Hematopoietic multipotent progenitor cell treated with erythropoietin and hydrocortisone succinate and interleukin-3 and kit ligand, for 6 days (in vitro differentiated cells): ENCODE measurements at places on chromosomes 11 and 22.

DNA sequence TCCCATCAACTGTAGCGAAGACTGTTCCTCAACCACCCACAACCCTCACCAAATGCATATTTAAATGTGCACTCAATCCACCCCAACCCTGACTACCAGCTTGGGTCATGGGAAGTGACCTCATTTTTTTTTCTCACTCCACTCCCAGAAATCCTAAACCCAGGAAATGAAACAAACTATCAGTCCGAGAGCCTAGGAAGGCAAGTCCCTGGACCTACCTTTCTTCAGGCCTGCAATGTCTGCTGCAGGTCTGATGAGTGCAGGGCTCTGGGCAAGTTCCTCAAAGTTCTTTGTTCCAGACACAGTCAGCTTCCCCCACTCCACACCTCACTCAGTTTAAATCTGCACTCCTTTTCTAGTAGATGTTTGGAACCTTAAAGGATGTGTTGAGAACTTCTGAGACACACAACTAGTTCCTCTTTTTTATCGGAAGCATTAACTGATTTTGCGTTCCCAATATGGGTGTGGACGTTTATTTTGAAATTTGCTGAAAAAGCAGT is at the start of gene MS4A4E:
MS4A4E (minus strand) TSS at position 398 of the 500 bp plus-strand sequence. CDS start 13,082 bp downstream, outside the sequence.
- peak; percentile 61 for DNase-seq

DNA sequence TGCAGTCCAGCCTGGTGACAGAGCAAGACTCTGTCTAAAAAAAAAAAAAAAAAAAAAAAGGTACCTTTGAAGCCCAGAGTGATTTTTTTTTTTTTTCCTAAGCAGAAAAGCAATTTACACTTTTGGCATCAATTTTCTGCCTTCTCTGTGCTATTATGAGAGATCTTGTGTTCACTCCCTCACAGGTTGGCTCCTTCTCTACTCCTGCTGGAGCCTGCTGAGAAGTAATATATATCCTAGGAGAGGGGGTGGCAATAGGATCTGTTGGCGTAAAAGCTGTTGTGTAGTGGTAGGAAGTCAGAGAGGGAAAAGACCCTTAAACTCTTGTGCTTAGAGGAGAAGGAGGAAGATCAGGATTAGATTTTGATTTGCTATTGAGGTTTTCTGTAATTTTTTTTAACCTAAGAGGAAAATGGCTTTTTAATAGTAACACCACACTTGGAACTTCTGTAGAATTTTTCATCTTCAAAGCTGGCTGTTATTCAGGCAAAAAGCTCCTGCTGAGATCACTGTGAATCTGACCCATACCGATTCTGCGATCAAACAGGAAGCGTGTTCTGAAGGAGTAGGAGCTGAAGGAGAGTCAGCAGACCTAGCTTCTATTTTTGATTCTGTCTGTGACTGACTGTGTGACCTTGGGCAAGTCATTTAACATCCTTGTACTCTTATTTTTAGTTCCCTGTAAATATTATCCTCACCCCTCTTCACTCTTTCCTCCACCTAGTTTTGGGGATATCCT is 77.7 kb downstream of the TRIM44 start:
- DNase-seq: no peak

GRCh38 chr22:27867085-27867952 is 51.7 kb downstream of the PITPNB start:
- DNase-seq: no peak

DNA sequence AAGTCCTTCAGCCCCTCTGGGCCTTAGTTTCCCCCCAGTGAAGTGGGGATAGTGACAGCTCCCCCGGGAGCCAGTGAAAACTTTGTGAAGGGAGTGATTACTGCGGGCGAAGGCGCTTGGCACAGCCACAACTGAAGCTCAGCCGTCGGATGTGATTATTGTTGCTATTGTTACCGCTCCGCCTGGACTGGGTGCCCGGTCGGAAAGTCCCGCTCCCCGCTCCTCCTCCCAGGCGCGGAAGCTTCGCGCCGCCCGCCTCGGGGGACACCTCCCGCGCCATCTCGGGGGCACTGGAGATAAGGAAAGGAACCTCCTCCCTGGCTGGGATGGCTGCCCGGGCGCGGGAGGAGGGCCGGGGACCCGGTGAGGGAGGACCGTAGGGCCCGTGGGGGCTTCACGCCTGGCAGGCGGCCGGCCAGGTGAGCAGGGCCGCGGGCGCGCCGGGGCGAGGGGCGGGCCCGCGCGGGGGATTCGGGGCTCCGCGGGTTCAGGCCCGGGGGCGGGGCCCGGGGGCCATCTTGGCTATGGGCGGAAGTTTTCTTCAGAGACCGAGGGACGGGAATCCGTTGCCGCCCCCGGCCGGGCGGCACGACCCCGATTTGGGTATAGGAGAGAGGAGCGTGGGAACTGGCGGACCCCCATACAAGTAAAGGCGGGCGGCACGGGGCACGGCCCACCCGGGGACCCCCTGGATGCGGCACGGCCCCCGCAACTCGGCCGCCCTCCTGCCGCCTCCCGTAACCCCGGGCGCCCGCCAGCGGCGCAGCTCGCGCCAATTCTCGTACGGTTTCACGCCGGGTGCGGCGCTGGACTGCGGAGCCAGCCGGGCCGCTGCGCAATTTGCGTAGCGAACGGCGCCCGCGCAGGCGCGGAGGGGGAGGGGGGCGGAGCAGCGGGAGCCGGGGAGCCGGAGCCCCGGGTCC is at the start of gene GPR137:
GPR137 (plus strand) TSS at position 887 of the 923 bp plus-strand sequence. CDS start 677 bp downstream, outside the sequence.
- DNase-seq: peak; percentile 89

DNA sequence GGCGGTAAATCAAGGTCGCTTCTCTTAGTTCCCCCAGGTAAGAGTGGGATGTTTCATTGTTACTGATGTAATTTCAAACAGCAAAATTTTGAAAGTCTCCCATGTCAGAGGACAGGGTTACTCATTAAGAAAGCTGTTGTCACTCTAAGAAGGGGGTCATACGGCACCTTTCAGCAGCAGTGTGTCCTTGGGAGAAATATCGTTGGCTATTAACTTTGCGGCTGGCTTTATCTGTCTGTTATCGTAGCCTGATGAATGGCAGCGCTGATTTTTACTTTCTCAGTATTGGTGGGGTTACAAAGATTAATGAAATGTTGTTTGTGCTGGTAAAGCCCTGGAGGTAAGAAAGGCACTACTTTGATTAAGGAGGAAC is 27.5 kb upstream of the FBXO3 start:
- DNase-seq: no peak

DNA sequence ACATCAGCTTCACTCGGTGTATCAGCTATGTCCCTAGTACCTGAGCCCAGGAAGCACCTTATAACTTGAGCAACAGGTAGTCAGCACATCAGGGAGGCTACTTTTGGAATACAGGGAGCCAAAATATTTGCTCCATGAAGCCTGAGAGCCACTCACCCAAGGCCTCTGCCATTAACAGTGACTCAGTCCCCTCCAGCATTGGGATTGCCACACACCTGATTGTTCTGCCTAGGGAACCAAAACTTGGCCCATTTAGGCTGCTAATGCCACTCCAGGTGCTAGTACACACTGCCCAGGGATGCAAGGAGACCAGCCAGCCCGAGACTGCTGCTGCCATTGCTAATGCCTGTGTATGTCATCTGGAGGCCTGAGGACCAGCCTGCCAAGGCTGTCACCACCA is 773.6 kb upstream of the TENM4 start:
- DNase-seq: no peak

GRCh38 chr11:102705626-102706025 is at the start of gene MMP27:
Gene MMP27 (minus strand): TSS chr11:102705769. CDS start chr11:102705714, 55 bp downstream.
- DNase-seq: no peak

- DNase-seq: no peak
Observed at GRCh38 chr11:131219646-131220045, 150.8 kb upstream of the NTM start.

DNA sequence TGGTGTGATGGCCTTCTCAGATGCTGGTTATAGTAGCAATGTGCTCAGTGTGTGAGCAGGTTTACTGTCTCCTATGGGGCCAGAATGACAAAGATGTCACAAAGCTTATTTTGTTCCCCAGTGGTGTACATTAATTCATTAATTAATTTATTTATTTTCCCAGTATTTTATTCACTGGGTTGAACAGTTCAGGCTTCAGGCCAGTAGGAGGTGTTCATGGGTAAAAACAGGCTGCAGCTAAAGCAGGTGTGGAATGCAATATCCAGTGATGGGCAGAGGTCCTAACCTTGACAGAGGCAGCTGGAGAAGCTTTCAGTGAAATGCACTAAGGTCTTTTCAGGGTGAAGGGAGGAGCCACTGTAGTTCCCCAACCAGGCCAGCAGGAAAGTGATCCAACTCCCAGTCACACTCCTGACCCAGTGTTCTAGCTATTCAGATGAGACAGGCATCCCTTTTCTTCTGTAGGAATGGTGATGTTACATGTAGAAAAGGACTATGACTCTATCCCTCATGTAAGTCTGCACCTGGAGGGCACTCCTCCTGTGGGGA is 7.8 kb upstream of the FANCF start:
- no peak for DNase-seq

DNA sequence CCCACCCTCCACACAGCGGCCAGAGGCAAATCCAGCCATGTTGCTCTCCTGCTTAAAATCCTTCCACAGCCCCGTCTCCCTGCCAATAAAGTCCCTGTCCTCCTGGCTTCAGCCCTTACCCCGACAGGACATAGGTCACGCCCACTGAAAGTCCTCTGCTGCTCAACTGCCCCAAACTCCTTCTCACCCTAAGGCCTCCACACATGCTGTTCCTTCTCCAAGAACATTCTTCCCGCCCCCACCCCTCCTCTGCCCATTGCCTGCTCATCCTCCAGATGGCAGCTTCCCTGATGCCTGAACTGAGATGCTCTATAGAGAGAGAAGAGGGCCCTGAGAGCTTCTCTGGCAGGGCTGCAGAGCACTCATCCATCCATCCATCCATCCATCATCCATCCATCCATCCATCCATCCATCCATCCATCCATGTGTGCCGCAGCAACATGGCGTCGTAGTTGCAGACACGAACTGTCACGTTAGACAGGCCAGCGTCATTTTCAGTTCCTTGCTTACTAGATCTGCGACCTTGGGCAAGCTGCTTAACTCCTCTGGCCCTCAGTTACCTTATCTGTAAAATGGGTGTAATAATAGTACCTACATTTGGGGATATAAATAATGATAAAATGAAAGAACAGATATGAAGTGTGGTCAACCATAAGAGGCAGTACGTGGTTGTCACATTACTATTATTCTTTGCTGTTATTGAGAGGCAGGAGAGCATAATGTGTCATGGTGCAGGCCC is 9.4 kb downstream of the NPTXR start:
- DNase-seq: no peak

DNA sequence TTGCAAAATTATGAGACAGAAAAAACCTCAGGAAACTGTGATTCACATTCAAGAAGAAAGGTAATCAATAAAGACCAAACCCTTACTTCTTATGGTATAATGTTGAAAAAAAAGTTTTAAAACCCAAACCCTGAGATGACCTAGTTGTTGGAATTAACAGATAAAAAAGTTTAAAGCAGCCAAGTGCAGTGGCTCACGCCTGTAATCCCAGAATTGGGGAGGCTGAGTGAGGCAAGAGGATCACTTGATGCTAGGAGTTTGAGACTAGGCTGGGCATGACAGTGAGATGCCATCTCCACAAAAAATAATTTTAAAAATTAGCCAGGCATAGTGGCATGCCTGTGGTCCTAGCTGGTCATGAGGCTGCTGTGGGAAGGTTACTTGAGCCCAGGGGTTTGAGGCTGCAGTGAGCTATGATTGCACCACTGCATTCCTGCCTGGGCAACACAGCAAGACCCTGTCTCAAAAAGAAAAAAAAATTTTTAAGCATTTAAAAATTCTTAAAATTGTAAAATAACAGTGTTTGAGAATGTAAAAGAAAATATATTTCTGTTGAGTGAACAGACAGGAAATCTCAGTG is 85.1 kb downstream of the EFCAB6 start:
- DNase-seq: no peak

DNA sequence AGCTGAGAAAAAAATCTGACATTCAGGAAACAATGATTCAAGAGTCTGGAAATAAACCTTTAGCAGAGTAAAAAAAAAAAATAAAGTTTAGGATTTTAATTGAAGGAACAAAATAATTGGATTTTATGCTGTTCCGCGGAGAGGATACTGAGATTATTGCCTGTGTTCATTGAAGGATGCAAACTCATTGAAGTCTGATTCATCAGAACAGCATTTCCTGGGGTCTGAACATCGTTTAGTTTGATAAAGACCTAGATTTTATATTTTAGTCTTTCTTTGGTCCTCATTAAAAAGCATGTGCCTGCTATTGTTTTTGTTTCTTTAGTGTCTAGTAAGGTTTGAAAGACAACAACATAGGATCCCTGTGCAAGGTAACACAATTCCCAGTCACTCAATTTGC is 4.5 kb downstream of the TLCD5 start:
- no peak for DNase-seq

- no peak for DNase-seq
Observed at GRCh38 chr22:37167176-37167980, 17.7 kb upstream of the IL2RB start.

GRCh38 chr11:94128291-94128745 is 323 bp upstream of the PANX1 start:
- DNase-seq: peak; percentile 56

DNA sequence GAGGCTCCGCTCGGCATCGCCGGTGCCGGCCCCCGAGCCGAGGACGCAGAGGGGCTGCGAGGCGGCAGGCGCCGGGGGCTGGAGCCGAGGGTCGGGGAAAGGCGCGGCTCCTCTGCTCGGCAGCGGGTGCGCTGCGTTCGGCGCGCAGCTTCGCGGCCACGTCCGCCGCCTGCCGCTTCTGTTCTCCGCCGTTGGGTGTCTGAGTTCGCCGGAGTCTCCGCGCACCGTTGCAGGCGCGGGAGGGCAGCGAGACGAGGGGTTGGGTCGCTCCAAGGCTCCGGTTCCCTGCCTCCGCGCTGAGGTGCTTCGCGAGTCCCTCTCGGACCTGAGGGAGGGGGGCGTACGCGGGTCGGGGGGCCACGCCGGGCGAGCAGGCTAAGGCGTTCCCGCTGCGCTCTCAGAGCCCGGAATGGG is 347 bp downstream of the MN1 start:
- peak; percentile 36 for DNase-seq

DNA sequence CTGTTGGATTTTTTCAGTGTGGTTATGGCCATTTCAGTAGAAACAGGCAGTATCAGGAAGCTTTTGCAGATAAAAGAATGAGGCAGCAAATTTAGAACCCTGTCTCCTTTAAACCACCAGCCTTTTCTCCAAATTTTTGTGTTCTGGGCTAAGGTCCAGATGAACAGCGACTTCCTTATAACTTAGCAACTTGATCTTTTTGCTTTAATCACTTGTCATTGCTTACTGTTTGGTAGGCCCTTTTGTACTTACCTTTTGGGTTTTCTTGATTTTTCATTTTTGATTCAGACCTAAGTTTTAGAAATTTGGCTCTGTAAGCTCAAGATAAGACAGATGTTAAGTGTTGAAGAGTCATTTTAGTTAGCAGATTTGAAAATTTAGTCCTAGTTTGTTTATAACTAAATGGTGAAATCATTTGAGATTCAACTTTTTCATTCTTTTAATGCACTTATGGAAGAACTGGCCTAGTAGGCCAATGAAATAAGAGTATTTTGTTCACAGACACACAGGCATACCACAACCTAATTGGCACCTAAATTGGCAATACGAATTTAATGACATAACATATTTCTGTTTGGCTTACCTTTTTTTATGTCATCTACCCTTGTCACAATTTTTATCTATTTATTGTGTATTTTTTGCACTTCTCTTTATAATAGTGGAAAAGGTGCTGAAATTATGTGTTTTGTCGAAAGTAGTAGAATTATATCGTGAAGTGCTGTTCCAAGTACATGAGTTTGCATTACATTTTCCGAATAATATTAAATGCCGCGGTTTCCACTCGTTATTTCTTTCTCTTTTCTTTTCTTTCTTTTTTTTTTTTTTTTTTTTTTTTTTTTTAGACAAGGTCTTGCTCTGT is 2.1 kb downstream of the RTN3 start:
- peak; percentile 82 for DNase-seq

GRCh38 chr11:12202661-12203310 is 92.4 kb downstream of the MICAL2 start:
- no peak for DNase-seq

GRCh38 chr22:42860968-42861367 is 3.9 kb upstream of the ARFGAP3 start:
- DNase-seq: no peak
